ENCODE measurements at places on chromosomes 2 and 18. TPM values are rescaled to one million over a fixed set of nuclear protein-coding genes. Genes with fewer than 3 reads are reported as not detected.

The SP5 gene
- polyA plus RNA-seq: 5.9 TPM

The AFF3 gene
- polyA plus RNA-seq: 0.27 TPM

The RAB6C gene
- polyA plus RNA-seq: not detected

The C2orf78 gene
- polyA plus RNA-seq: not detected

The TMEM182 gene
- polyA plus RNA-seq: 3.5 TPM

The IL36B gene
- not detected for polyA plus RNA-seq

The TXNL4A gene
- polyA plus RNA-seq: 73.8 TPM

The CHRNG gene
- polyA plus RNA-seq: not detected

The SIX3 gene
- polyA plus RNA-seq: not detected

The LRATD1 gene
- polyA plus RNA-seq: 24.6 TPM

The COL3A1 gene
- polyA plus RNA-seq: 2.0 TPM

The MTA3 gene
- 41.1 TPM for polyA plus RNA-seq

The GPR35 gene
- polyA plus RNA-seq: 139 TPM

The L3MBTL4 gene
- polyA plus RNA-seq: 4.3 TPM

The TCF23 gene
- polyA plus RNA-seq: not detected

The CCL20 gene
- polyA plus RNA-seq: 9.7 TPM

The ZNF532 gene
- 2.4 TPM for polyA plus RNA-seq

The MC5R gene
- not detected for polyA plus RNA-seq

The SETBP1 gene
- polyA plus RNA-seq: not detected

The CCDC85A gene
- not detected for polyA plus RNA-seq

The XIRP2 gene
- 0.35 TPM for polyA plus RNA-seq

The RNF144A gene
- 5.0 TPM for polyA plus RNA-seq

The ASB18 gene
- polyA plus RNA-seq: not detected

The TCF7L1 gene
- 4.6 TPM for polyA plus RNA-seq

The ATP6V1C2 gene
- 1.3 TPM for polyA plus RNA-seq

The PTPN4 gene
- 13.4 TPM for polyA plus RNA-seq

The PPM1B gene
- 38.9 TPM for polyA plus RNA-seq

The FIGN gene
- polyA plus RNA-seq: 0.27 TPM

The WNT10A gene
- polyA plus RNA-seq: 0.07 TPM

The AGAP1 gene
- 9.8 TPM for polyA plus RNA-seq
